ENCODE measurements at places on chromosomes 2 and 18.

- no peak for DNase-seq
These were observed 358.7 kb upstream of the TNP1 start for GRCh38 chr2:217218269-217219163.

DNA sequence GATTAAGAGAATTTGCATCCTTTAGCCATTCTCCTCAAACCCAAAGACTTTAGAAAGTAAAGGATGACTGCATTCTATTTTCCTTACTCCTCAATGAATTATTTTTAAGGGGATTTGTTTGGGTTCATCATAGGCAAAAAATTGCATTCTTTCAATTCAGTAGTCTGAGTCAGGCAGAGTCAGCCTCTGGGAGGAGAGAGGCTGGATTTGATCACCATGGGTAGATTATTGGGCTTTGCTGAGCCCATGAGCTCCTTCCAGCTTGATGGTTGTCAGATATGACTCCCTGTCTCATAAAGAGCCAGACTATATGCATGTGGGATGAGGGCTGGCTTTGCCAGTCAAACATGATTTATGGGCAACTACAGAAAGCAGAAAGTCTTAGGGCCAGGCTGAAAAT, 101.2 kb downstream of the KCNS3 start:
- DNase-seq: no peak

DNA sequence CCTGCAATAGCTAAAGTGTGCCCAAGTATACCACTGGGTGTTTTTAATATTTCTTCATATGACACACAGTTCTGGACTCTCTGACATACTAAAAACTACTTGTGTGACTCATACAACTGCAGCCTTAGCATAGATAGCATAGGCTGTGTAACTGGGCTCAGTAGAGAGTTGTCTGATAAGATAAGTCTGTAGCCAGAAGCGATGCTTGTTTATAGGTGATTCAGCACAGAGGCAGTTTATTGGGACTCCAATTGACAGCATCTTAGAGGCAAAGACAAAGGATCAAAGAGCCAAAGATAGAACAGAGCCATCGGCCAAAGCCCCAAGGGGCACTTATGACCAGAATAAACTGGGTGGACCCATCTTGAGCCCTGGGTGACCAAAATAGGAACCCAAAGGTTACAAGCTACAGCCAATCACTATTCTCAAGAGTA, 42.3 kb downstream of the AAK1 start:
- no peak for DNase-seq

GRCh38 chr18:56709463-56709862, 58.3 kb downstream of the WDR7 start:
- peak; percentile 63 for DNase-seq

DNA sequence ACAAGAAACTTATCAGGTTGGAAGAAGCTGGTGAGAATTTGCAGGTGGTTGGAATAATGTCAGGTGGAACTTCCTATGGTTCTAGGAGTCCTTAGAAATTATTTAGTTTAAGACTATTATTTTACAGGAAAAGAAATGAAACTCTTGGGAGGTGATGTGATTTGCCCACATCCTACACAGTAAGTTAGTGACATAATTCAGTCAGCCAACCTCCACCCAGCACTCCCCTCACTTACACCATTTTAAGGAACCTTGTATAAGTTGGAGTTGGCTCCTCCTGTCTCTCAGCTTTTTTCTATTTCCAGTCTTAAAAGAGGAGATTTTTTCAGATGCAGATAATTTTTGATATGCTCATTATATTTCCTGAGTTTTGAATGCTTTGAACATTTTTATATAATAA, 86.4 kb downstream of the SKA1 start:
- no peak for DNase-seq

DNA sequence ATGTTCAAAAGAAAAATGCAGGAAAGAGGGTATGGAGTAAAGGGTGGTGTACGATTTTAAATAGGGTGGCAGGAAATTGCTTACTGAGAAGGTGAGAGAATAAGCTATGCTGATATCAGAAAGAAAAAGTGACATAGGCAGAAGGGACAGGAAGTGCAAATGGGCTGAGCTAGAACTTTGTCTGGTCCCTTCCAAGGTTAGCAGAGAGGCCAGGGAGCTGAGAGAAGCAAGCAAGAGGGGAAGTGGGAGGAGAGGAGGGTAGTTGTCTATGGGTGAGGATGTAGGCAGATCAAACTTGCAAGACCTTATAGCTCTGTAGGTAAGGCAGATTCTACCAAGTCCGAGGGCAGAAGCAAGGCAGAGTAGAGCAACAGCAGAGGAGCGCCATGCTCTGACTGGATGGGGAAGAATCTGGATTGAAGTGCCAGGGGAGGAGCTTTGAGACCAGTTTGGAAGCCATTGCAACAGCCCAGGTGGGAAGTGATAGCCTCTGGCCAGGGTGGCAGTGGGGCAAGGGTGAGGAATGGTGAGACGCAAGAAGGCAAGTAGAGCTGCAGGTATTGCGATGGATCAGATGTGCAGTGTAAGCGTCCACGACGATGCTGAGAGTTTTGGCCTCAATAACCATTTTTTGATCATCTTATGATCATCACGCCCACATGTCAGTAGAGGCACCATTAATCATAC, 134.4 kb upstream of the APCDD1 start:
- no peak for DNase-seq

- DNase-seq: peak; percentile 73
These were observed at the start of gene TP53I3 for GRCh38 chr2:24084386-24085199. TSS of gene TP53I3 (minus strand) at chr2:24084834. CDS start at chr2:24084326, 508 bp downstream.

- DNase-seq: no peak
These were observed 1320.3 kb upstream of the LRRTM1 start for GRCh38 chr2:81624825-81625224.

DNA sequence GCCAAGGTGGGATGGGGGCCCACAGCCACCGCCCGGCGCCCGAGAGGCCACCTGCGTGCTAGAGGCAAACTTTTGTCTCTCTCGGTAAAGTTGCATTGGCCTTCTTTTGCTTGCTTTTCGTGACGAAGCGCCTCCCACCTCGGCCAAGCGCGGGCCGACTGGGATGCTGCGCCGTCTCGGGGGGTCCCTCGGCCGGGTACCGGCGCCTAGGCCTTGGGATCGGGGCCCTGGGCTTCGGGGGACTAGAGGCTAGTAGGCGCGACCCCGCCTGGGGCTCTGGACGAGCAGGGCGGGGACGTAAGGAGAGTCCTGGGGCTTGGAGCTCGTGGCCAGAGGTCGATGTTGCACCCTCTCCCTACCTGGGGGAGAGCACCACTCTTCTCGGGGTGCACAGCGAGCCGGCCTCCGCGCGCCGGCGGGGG, 545 bp downstream of the GLI2 start:
- no peak for DNase-seq

GRCh38 chr2:67840460-67841068, 222.2 kb downstream of the C1D start:
- DNase-seq: no peak

DNA sequence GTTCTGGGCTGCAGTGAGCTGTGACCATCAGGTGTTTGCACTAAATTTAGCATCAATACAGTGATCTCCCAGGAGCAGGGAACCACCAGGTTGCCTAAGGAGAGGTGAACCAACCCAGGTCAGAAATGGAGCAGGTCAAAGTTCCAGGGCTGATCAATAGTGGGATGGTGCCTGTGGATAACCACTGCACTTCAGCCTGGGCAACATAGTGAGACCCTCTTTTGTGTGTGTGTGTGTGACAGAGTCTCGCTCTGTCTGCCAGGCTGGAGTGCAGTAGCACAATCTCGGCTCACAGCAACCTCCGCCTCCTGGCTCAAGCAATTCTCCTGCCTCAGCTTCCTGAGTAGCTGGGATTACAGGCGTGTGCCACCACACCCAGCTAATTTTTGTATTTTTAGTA, 163.7 kb upstream of the SERTAD2 start:
- no peak for DNase-seq

GRCh38 chr2:95298486-95299111, 1.5 kb downstream of the KCNIP3 start:
- DNase-seq: no peak

- no peak for DNase-seq
These were observed 92.3 kb upstream of the PKDCC start for GRCh38 chr2:41955316-41956043.
